ENCODE measurements at places on chromosomes 12 and 14. TPM values are rescaled to one million over a fixed set of nuclear protein-coding genes. Genes with fewer than 3 reads are reported as not detected.

The TSPAN11 gene
- not detected for total RNA-seq

GRCh38 chr12:118175823-118176447 lies 40.0 kb downstream of the PEBP1 start:
- no peak overlapping the region for H3K4me3 ChIP-seq
- DNase-seq: no peak
- no peaks in the 10 kb centered on the region for H3K27me3 ChIP-seq

- H3K27me3 ChIP-seq: peaks cover 4% of the 10 kb centered on the region
- no peaks in the 10 kb centered on the region for H3K4me1 ChIP-seq
- H3K27ac ChIP-seq: no peak overlapping the region
- no peak for DNase-seq
- peaks cover 7% of the 10 kb centered on the region for H3K36me3 ChIP-seq
Observed at GRCh38 chr12:91191513-91192111, 9.0 kb upstream of the DCN start.

DNA sequence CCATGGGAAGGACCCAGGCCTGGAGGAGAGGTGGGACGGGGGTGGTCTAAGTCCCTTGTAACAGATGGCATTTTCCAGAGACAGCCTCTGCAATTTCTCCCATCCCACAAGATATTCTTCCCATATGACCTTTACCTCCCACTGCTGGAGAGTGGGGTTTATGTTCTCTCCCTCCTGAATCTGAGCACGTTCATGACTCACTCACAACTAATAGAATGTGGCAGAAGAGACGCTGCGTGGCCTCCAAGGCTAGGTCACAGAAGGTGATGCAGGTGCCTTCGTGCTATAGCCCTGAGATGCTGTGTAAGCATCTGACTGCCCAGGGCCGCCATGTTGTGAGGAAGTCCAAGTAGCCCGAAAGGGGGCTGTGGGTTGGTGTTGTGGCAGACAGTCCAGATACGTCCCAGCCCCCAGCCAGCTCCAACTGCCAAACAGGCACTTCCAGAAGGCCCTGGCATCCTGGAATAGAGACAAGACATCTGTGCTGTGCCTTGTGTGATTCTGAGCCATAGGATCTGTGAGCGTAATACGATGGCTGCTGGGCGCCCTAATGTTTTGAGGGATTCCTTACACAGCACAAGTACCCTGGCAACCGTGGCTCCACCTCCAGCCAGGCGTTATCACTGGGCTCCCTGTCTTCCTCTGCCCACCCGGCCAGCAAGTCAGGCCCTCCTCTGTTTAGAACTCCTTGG lies 56.1 kb upstream of the NCOR2 start:
- H3K27ac ChIP-seq: no peak overlapping the region
- no peaks in the 10 kb centered on the region for H3K36me3 ChIP-seq
- no peaks in the 10 kb centered on the region for H3K27me3 ChIP-seq
- peaks cover 2% of the 10 kb centered on the region for H3K4me1 ChIP-seq
